Stimulated activated effector memory CD8-positive, alpha-beta T cell treated with anti-CD3 and anti-CD28 coated beads, Interleukin-12 subunit alpha, Interleukin-12 subunit beta, amount 100 ng/mL, for 72 hours (primary cell): ENCODE measurements at places on chromosomes 7 and 10.

- DNase-seq = no peak
These were observed 53.1 kb downstream of the PRF1 start for GRCh38 chr10:70549351-70549961.

GRCh38 chr7:114364151-114364550 is 50.5 kb upstream of the FOXP2 start:
- DNase-seq = no peak

- peak; percentile 55 for DNase-seq
These were observed 201.4 kb downstream of the HECW1 start for GRCh38 chr7:43313628-43314378.

GRCh38 chr7:6271694-6272440 is 557 bp downstream of the CYTH3 start:
- peak; percentile 59 for DNase-seq

- no peak for DNase-seq
These were observed 30.4 kb downstream of the CNTNAP2 start for GRCh38 chr7:146146831-146147486.

GRCh38 chr10:11007476-11008020 is 10.1 kb upstream of the CELF2 start:
- DNase-seq = no peak
